ENCODE measurements at places on chromosomes 11 and 22. TPM values are rescaled to one million over a fixed set of nuclear protein-coding genes. Genes with fewer than 3 reads are reported as not detected.
A peak's percentile ranks its signal among the peaks of the same experiment; 100 is the strongest.

GRCh38 chr11:131693756-131694155 is 323.3 kb downstream of the NTM start:
- DNase-seq = no peak

CSNK2A3 gene
- polyA plus RNA-seq = 0.24 TPM

- DNase-seq = no peak
These were observed 593.6 kb downstream of the ETS1 start for GRCh38 chr11:127993788-127994187.

ASCL2 gene
- polyA plus RNA-seq = 0.10 TPM

OR8D4 gene
- polyA plus RNA-seq = 0.06 TPM

SAA2 gene
- polyA plus RNA-seq = not detected

DNA sequence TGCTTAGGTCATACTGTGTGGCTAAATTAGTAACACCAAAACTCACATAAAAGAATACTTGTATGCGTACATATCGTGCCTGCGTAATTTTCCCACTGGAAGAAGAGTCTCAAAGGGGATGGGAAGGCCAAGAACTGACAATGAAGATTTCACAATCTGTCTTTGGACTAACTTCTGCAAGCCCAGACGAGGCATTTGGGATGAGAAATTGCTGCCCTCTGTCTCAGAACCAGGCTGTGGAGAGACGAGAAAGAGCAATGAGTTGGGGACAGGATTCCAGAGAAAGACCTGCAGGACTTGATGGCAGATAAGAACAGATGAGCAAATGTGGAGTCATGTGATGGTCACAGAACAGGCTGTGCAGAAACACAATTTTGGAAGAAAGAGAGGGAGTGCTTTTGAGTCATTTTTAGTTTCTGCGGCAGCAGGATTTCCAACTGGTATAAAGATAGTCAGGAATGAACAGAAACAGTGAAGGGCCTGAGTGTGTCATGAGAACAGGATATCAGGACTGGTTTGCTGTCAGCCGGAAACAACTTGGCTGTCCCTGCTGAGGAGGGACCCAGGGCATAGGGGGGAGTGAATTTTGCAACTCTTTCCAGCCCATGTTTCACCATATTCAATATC is 82.7 kb upstream of the CTSC start:
- no peak for DNase-seq

CCDC188 gene
- 2.2 TPM for polyA plus RNA-seq

DNA sequence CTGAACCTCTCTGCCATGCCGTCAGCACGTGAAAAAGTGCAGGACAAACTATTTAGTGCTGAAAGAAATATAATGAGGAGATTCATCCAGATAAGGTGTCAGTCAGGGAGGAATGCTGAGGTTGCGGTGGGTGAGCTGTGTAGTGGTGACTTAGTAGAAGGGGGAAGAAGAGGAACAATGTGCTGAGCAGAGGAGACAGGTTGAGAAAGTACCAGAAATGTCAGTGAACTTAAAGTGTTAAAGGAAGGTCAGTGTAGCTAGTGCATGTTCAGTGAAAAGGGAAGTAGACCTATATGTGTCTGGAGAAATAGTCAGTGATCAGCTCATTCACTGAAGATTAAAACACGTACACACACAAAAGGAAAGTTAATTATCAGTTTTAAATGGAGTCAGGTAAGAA is 237.6 kb upstream of the CCDC179 start:
- DNase-seq = no peak

- no peak for DNase-seq
These were observed 1.2 kb downstream of the CAPN5 start for GRCh38 chr11:77067861-77068443.

DNA sequence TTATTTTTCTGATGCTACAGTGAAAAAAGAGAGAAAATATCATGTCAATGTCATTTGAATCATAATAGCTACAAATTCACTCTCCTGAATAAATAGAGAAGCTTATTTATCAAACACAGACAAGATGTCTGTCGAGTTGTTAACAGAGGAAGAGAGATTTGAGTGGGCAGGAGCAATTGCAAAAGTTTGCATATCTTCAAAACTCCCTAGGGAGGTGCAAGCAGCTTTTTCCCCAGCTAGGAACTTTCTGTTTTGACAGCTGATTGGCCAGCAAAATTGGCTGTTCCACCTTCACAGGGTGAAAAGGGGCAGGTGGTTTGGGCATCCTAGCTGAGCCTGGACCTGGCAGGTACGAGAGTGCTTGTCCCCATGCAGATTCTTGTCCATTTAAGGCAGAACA is 98.2 kb downstream of the NTM start:
- DNase-seq = no peak

OR5D18 gene
- not detected for polyA plus RNA-seq

DNA sequence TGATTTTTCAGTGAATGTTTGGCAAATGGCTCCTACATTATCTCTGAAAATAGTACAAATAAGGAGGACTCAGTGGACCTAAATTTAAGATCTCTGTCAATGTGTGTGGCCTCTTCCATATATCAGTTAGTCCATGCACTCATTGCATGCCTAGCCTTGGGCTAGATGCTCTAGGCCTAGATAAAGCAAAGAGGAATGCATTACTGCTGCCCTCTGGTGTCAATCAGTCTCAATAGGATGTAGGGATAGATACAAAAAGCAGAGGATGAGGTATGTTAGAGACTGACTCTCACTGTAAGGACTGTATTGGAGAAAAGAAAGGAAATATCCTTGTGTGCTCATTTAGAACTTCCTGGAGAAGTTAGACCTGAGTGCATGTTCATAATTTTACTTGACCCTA is 42.0 kb downstream of the MS4A2 start:
- peak; percentile 1 for DNase-seq

LRRC56 gene
- polyA plus RNA-seq = 7.3 TPM

DNA sequence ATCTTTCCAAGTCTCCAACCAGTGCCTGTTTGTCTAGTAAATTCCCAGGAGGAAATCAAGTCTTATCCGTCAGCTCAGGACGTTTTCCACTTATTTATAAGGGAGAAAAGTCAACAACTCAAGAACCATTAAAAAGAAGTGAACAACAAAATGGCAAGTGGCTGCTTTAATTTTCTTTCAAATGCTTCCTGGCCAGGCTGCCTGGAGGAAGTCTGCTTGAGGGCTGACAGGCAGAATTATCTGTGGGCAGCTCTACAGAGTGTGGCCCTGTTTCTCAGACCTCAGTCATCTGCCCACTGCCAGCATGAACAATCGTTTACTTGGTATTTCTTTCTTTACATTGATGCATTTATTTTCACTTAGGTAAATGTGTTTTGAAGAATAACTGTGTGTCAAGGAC is 281.9 kb upstream of the ISX start:
- DNase-seq = no peak

DNA sequence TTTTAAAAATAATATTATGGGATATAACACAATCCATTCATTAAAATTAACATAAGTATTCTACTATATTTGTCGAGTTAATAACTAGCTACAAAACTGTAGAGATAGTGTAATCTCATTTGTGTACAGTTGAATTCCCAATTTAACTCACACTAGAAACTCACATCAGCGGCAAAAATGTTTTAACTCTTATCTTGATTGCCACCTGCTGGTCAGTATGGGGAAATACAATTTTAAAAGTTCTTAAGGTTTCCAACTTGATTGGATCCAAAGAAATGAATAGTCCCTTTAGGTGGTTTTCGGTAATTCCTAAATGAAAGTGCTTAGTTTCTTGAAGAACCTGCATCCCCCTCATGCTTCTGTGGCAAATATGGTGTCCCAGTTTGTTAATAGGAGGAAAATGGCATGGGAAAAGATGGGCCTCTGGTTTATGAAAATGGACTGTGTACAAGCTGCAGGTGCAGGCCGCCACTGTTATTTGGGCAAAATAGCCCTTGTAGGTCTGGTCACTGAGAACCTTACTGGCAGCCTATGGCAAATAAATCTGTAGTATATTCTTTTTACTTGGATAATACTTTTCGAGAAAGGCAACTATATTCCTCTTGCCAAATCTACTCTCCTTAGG is 33.7 kb upstream of the SLC17A6 start:
- DNase-seq = peak; percentile 1

DNA sequence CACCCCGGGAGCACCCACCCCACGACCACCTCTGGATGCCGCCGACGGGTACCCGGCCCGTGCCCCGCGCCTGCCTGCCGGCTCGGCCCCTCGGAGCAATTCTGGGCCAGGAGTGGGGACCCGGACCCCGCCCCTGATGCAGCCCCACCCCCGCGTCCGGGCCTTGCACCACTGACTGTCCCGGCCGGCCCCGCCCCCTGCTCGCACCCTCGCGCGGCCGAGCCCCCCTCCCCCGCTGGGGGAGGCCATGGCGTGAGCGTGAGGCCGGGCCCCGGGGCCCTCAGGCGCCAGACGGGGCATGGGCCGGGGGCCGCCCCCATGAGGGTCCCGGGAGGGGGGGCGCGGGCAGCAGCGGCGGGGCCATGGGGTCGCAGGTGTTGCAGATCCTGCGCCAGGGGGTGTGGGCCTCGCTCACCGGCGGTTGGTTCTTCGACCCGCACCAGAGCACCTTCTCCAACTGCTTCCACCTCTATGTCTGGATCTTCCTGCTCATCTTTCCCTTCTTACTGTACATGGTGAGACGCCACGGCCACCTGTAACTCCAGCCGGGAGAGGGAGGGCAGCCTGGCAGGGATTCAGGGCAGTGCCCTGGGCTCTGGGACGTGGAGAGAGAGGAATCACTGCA is 486 bp downstream of the PCNX3 start:
- no peak for DNase-seq

P4HA3 gene
- polyA plus RNA-seq = 0.94 TPM

GRCh38 chr11:82874646-82875523 is 25.3 kb downstream of the PRCP start:
- no peak for DNase-seq

DNA sequence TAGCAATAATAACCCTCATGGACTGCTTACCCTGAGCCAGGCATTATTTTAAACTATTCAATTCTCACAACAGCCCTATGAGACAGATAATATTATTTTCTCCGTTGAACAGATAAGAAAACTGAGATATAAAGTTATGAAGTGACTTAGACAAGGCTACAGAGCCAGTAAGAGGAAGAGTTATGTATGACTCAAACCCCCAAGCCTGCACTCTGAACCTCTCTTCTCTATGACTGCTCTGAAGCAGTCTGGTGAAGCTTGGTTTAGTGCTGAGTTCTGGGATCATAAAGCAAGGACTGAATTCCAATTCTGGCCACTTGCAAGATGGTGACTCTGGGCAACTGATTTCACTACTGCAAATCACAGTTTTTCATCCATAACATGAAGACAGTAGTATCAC is 34.5 kb downstream of the TNKS1BP1 start:
- DNase-seq = no peak

STX3 gene
- 4.7 TPM for polyA plus RNA-seq

DNA sequence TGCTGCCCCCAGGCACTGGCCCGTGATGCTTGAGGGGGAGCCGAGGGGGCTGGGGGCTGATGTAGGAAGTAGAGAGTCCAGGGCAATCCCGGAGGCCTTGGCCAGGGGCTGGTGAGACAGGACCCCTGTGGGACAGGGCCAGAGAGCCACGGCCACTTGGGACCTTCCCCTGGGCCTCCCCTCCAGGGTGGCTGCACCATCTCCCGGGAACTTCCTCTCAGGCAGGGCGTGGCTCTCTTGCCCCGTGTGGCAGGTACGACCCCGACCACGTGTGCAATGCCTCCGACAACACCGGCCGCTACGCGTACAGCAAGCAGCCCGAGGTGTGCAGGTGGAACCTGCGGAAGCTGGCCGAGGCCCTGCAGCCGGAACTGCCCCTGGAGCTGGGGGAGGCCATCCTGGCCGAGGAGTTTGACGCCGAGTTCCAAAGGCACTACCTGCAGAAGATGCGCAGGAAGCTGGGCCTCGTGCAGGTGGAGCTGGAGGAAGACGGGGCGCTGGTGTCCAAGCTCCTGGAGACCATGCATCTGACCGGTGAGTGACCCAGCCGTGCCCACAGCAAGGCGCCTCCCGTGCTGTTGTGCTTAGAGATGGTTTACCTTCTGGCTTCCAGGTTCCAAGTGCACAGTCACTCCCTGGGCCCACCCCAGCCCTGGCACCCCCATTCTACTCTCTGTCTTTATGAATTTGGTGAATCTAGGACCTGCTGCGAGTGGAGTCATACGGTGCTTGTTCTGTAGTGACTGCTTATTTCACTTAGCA is 9.7 kb downstream of the SELENOO start:
- no peak for DNase-seq

DNA sequence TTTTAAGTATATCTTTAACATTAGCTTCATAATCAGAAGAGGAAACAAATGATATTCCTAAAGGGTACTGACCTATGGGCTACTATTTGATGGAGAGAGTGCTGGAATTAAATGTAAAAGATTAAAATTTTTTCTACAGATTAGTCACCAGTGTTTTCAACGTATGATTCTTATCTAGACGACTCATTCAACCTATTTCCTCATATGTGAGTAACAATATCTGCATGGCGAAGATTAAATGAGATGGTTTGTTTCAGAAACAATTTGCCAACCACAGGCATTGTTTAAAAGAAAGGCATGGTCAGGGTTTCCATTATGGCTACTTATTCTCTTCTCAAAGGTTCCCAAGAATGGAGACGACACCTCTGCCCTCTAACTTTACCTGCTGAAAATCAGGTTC is 20.4 kb downstream of the OR56B4 start:
- no peak for DNase-seq

DNA sequence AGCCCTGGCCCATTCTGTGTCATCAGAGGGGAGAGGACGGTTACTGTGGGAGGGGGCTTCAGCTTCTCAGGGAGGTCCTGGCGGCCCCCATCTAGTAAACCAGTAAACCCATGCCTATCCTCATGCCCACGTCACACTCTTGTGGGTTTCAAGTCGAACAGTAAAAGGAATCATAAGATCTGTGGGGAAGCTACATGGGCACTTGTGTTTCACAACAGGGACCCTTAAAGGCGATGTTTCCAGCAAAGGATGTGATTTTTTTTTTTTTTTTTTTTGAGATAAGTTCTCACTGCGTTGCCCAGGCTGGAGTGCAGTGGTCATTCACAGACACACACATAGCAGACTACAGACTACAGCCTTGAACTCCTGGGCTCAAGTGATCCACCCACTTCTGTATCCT is 9.2 kb upstream of the PARVG start:
- no peak for DNase-seq
